ENCODE measurements at places on chromosomes 12 and 14. TPM values are rescaled to one million over a fixed set of nuclear protein-coding genes. Genes with fewer than 3 reads are reported as not detected.

Gene PLEKHG3
- 31.1 TPM for total RNA-seq

Gene APEX1
- 164 TPM for total RNA-seq

Gene ARHGDIB
- total RNA-seq: 1,398 TPM

Gene DEGS2
- total RNA-seq: 0.29 TPM

Gene ACSM4
- not detected for total RNA-seq

Gene ABCD4
- 58.8 TPM for total RNA-seq

Gene TBC1D30
- 0.24 TPM for total RNA-seq

Data from activated naive CD4-positive, alpha-beta T cell treated with anti-CD3 and anti-CD28 coated beads, Interleukin-2, amount 10 ng/mL, durations not matched to agents 5 hours and 36 hours (primary cell).